ENCODE measurements at places on chromosomes 7 and 10.

DNA sequence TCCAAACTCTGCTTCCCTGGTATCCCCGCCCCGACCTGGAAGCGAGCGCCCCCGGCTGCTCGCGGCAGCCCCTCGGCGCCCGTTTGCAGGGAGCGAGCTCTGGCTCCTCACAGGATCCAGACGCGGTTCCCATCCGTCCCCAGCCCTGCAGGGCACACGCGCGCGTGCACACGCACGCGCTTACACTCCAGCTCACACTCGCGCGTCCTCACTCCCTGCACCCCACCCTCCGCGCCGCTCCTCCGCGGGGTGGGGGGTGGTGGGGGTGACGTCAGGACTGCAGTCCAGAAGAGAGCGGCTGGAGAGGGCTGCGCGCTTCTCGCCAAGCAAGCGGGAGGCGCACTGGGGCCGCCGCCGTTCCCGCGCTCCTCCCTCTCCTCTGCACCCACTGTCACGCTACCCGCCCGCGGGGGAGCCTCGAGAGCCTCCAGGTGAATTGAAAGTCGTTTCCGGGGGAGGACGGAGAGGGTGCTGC, 255.6 kb downstream of the OTUD1 start:
- DNase-seq, result no peak

GRCh38 chr7:127741764-127742375, 89.9 kb downstream of the SND1 start:
- DNase-seq, result no peak

DNA sequence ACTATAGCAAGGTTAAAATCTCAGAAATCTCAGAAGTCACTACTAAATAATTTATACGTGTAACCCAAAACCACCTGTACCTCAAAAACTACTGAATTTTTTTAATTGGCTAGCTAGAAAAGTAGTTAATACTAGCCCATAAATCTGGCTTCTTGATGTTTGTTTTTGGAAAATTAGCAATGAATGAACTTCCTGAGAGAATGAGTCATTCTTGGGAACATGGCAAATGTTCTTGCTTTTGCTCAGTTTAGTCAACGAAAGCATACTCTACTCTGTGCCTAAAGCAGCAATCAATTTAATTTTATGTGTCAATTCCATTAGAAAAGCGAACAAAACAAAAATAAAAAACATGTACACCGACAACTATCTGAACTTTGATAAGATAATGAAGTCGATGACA, 69.2 kb downstream of the SEMA3E start:
- no peak for DNase-seq

DNA sequence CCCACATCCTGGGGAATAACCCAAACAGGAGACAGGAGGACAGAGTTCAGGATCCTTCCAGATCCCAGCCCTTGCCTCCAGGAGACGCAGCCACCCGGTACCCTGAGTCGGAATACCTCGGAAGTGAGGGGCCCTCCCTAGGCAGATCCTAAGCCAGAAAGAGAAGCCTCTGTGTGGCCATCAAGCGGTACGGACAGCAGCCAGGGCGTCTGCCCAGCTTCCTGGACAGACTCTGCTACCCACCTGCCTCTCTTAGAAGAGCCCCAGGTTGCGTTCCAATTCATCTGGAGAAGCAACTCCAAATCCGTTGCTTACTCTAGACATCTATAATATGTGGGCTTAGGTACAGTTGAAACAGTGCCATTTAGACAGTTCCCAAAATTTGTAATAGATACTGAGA, 220.2 kb upstream of the SH2B2 start:
- DNase-seq, result no peak

GRCh38 chr7:32045228-32045627, 25.0 kb downstream of the PDE1C start:
- DNase-seq, result no peak

DNA sequence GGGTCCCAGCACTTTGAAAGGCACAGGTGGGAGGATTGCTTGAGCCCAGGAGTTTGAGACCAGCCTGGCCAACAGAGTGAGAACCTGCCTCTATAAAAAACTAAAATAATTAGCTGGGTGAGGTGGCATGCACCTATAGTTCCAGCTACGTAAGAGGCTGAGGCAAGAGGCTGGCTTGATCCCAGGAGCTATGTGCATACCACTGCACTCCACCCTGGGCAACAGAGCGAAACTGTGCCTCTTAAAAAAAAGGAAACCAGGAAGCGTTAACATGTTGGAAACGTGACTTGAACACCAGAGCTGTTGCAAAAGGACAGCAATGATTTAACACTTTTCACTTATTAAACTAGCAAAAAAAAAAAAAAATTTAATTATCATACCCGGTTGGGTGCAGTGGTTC, 12.6 kb downstream of the BAZ1B start:
- DNase-seq, result no peak

Measured in GF-D8 (cell line).